ENCODE measurements at places on chromosomes 5 and 9.

GRCh38 chr9:2340046-2340760 lies 281.4 kb upstream of the VLDLR start:
- no peak for DNase-seq

DNA sequence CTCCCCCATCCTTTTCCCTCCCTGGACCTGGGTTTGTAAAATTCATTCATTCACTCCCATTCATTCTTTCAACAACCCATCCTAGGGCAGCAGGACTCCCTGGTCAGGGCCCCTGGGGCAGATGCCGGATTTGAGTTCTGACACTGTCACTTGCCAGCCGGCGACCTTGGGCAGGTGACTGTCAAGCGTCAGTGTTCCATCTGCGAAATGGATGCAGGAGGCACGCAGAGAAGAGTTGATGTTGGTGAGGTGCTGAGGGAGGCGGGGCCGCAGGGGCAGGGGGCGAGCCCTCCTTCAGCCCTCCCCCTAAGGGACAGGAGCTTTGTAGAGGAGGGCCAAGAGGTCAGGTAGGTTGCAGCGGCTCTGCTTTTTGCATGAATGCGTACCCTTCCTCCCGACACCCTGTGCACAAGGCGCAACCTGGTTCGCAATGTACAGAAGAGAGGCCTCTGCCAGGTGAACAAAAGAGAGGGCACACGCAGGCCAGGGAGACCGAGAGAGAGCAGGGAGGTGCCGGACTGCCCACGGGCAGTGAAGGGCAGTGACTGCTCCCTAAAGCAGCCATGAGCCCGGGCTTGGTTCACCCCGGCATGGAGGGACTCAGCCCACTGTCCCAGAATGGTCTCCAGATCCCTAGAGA lies 128.1 kb downstream of the BARX1 start:
- DNase-seq, result no peak

DNA sequence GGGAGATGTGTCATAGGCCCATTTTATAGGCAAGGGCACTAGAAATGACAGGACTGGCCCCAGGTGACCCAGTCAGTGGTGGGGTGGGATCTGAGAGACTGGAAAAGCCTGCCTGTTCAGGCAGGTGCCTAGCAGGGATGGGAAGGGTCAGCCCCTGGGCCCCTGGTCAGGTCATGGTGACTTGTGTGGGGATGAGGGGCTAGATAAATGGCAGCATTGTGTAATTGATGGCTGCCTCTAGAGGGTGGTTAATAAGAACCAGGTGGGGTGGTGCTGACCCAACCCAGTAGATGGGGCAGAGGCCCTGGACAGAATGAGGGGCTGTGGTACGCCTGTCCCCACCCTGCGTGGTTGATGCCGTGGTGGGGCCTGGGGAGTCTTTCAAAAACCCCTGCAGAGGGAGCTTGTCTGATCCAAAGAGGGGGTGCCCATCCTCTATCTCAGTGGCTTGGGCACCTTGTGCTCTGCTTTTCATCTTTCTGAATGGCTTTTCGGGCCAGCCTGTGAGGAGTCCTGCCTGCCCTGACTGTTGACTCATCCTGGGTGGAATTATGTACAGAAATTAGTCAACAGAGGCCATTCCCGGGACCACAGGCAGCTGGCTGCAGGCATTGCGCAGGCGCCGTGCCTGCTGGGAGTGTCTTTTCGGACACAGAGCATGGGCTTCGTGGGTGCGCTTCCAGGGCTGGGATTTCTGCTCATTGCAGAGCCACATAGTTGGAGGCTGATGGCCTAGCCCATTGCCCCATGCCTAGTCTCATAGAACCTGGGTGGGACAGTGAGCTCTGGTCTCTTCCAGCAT lies 93.6 kb upstream of the PITX1 start:
- no peak for DNase-seq

- DNase-seq, result no peak
These were observed 59.4 kb downstream of the GRAMD2B start for GRCh38 chr5:126482591-126482990.

DNA sequence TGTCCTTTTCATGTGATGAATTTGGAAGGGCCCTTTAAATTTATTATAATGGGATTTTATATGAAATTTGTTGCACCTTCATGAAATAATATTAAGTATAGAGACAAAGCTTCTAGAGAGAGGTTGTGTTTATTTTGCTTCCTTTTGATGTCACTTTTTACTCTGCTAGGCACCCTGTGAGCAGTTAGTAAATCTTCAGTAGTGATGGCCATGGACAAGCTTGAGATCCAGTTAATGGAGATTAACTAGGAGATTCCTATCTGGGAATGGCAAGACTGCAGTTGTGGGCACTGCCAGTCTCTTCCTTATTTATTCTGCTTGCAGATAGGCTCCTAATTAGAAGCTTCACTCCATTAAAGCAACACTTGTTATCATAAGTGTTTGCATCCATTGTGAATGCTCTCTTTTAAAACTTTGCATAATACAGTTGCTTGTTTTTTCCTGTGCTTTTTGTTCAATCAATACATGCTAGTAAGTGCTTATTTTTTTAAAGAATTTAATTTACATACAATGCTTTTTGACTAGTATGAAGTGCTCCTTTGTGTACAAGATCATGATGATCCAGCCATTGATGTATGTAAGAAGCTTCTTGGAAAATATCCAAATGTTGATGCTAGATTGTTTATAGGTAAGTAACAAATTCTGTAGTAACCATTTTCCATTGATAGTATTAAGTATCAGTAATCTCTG lies 25.9 kb downstream of the UGCG start:
- no peak for DNase-seq

DNA sequence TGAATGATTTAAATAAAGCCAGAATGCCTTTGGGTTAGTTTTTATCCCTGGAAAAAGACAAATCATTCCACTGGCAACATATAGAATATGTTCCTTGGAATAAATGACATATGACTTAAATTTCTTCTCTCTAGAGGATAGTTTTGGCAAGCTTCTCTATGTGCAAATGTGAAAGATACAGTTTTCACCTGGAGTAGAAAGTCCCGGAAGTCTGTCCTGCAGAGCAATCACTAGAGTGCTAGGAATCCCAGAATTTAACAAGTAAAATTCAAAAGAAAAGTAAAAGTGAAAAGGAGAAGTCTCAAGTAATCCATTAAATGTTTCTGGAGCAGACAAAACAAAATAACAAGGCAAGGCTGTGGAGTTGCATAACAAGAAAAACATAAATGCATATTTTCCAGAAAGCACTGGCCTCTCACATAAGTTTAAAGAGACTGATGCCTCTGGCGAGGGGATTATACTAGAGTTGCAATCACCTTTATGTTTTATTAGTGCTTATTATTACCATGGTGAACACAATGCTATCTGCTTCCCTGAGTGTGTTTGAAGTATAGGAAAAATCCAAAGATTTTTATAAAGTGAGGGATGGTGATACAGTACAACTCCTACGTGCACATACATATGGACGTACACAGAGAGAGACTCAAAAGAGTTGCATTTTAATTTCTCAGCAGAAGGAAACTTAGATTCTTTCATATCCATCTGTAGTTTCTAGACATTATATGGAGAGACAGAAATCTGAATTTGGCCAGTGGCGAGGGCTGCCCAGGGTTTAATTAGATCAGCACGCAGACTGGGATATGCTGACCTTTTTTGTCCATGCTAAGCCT lies 188.3 kb upstream of the ANKRD55 start:
- DNase-seq, result no peak

GRCh38 chr9:132201139-132201538 lies 39.3 kb downstream of the NTNG2 start:
- DNase-seq, result no peak

DNA sequence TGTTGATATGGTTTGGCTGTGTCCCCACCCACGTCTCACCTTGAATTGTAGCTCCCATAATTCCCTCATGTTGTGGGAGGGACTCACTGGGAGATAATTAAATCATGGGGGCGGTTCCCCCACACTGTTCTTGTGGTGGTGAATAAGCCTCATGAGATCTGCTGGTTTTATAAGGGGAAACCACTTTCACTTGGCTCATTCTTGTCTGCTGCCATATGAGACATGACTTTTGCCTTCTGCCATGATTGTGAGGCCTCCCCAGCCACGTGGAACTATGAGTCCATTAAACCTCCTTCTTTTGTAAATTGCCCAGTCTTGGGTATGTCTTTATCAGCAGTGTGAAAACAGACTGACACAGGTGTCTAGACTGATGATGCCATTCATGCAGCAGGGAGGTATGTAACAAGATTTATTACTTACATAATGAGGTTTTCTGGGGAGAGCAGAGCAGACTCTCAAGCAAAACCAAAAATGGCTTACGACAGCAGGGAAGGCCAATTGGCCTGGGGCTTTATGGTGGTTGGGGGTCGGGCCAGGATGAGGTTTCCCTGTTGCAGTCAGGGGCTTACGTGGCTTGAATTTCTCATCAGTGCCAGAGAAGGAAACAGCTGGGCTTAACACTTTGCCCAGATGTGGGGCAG lies 9.5 kb upstream of the COMMD10 start:
- DNase-seq, result no peak

- DNase-seq, result no peak
These were observed 15.9 kb upstream of the SYNPO start for GRCh38 chr5:150624334-150625163.

GRCh38 chr9:134366223-134367031 lies 40.2 kb downstream of the RXRA start:
- DNase-seq, result peak; percentile 37

- no peak for DNase-seq
These were observed 121.7 kb downstream of the GIN1 start for GRCh38 chr5:102998224-102998623.

DNA sequence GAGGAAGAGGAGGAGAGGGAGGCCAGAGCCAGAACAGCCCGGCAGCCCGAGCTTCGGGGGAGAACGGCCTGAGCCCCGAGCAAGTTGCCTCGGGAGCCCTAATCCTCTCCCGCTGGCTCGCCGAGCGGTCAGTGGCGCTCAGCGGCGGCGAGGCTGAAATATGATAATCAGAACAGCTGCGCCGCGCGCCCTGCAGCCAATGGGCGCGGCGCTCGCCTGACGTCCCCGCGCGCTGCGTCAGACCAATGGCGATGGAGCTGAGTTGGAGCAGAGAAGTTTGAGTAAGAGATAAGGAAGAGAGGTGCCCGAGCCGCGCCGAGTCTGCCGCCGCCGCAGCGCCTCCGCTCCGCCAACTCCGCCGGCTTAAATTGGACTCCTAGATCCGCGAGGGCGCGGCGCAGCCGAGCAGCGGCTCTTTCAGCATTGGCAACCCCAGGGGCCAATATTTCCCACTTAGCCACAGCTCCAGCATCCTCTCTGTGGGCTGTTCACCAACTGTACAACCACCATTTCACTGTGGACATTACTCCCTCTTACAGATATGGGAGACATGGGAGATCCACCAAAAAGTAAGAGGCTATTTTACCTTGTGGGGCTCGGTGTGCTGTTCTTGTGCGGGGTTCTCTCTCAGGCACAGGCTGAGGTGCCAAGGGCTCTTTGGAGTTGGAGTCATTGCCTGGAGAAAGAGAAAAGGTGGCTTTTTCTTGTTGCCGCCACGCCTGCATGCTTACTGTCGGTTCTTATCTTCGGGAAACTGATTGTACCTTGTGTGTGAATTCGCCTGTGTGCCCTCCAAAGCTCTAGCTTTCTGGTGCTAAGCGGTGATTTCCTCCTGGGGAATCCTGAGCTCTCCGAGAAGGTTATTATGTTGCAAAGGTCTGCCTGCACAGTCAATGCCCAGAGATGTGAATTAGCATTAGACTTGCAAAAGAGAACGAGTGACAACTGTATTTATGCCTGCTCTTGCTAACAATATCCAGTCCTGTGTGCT lies at the start of gene ISL1:
TSS of gene ISL1 (plus strand) at position 318 of the 991 bp plus-strand sequence. CDS start at position 542, 224 bp downstream.
- no peak for DNase-seq

GRCh38 chr5:34535433-34535832 lies 120.7 kb upstream of the RAI14 start:
- DNase-seq, result no peak

All from esophagus squamous epithelium (tissue), 5 donors.